ENCODE measurements at places on chromosomes 7 and 10.

DNA sequence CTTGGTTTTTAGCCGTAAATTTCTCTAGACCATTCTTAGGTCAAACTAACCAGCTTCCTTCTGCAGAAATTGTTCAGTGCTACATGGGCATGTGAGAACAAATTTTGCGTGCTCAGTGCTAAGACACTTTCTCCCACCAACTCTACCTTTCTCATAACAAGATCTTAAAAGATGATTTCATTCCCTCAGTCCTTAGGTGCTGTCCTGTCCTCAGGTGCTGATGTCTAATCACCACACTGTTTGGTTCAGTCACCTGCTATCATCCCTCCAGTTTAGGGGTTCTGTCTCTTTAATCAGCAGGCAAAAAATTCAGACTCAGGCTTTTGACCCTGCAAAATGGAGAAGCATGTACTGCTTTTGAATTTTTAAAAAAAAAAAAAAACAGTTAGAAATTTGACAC, 227.5 kb upstream of the YAE1 start:
- DNase-seq, result no peak

DNA sequence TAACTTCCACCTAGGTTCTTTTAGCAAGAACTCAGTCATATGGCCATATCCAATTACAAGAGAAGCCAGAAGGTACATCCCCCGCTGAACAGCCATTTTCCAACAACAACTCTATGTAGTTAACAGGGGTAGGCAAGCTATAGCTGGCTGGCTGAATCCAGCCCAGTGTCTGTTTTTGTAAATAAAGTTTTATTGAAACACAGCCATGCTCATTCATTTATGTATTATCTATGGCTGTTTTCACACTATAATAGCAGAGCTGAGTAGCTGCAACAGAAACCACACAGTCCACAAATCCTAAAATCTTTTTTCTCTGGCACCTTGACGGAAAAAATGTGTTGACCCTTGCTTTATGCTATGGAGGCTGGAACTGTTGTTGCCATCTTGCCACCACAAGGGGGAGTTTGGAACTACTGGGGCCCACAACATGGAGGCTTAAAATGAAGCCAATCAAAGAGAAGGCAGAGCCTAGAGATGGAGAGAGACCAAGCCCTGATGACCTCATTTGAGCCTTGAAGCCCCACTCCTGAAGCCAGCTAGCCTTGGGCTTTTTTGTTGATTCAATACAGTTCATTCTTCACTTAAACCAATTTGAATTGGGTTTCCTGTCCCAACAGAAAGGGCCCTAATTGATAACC, 33.3 kb upstream of the XPNPEP1 start:
- DNase-seq, result no peak

DNA sequence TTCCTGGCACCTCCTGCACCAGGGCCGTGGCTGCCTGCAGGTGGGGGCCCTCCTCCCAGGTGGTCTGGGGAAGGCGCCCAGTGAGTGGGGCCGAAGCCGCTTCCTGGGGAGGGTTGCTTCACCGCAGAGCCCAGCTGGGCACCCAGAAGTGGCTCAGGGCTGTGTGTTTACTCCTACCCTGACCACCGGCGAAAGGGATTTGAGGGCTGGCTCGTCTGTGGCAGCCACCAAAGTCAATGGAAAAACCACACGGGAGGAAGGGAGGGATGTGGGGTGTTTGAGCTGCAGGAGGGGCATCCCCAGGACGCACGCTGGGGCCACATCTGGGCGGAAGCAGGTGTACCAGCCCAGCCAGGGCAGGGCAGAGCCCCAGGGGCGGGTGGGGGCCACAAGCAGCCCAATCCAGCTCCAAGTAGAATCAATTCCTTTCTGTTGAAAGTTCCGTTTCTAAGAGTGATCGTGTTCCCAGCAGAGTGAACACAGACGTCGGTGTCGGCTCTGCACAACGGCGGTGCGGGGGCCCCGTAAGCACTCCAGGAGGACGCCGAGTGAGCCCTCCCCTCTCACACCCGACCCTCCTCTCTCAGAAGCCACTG, 69.9 kb downstream of the FOXL3 start:
- no peak for DNase-seq

- no peak for DNase-seq
Measured at GRCh38 chr10:91677911-91678310, 45.0 kb upstream of the PPP1R3C start.

GRCh38 chr10:127354255-127354654, 157.9 kb upstream of the INSYN2A start:
- no peak for DNase-seq

GRCh38 chr10:127283017-127283416, 86.6 kb upstream of the INSYN2A start:
- DNase-seq, result peak; percentile 46

GRCh38 chr10:115604627-115605026, 511.5 kb downstream of the ATRNL1 start:
- DNase-seq, result no peak

GRCh38 chr10:121138112-121138860, 287.1 kb downstream of the WDR11 start:
- DNase-seq, result no peak

DNA sequence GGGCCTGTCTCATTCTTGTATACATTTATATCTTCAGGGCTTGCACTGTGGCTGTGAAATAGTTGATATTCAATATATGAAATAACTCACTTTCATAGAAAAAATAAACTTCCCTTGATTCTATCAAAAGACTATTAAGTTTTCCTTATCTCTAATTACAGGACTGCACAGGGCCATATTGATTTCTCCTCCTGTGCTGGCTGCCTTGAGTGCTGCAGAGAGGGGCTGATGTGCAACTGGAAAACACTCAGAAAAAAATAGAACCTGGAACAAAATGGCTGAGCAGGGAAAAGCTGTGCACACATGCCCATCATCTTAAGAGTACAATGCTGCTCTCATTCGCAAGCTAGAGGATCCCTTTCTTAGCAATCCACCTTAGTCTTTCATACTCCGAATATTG, 5.9 kb upstream of the HDAC9 start:
- DNase-seq, result no peak

GRCh38 chr10:21962358-21962757, 41.2 kb downstream of the DNAJC1 start:
- no peak for DNase-seq

GRCh38 chr10:125976960-125977605, 80.7 kb downstream of the FANK1 start:
- DNase-seq, result no peak

GRCh38 chr10:34292675-34293074, 522.4 kb downstream of the PARD3 start:
- DNase-seq, result no peak

DNA sequence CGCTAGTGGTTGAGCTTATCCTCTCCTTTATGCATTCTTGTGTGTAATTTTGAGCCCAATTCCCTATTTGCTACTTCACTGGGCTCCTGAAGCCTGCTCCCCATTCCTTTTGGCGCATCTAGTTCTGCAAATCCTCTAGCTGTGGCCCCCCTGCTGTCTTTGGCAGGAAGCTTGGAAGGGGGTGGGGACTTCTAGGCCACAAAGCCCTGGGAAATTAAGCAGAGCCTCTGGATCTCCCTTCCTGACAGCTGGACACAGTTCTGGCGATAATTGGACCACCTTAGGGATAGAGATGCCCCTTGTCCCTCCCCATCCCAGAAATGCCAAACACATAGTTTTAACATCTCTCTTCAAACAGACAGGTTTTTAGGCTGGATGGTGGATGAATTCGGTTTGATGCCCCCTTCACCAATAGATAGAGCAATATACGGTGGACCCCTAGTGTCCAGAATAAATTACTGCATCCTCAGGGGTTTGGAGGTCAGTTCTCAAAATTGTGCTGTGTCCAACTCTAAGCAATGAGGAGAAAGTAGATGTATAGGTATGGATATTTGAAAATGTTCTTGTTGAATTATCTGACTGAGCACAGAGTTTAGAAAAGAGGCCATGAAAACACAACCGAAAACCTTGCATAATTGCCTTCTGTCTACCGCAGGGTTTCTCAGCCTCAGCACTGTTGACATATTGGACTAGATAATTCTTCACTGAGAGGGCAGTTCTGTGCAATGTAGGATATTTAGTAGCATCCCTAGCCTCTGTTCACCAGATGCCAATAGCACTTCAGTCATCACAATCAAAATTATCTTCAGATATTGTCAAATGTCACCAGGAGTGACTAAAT, 75.5 kb downstream of the PAPSS2 start:
- DNase-seq, result peak; percentile 57

- DNase-seq, result no peak
Measured at GRCh38 chr7:150974468-150975391, 3.4 kb downstream of the KCNH2 start.

GRCh38 chr7:36904802-36905201, 180.5 kb upstream of the AOAH start:
- no peak for DNase-seq

GRCh38 chr10:100799881-100800280, 54.5 kb downstream of the PAX2 start:
- no peak for DNase-seq

DNA sequence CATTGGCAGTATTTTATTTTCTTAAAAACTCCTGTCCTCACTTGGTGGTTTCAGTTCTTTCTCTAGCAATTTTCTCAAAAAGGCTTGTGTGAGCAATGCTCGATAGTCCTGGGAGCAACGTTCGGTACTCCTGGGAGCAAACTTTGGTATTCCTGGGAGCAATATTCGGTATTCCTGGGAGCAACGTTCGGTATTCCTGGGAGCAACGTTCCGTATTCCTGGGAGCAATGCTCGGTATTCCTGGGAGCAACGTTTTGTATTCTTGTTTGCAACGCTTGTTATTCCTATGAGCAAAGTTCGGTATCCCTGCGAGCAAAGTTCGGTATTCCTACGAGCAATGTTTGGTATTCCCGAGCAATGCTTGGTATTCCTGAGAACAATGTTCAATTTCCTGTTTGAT, 362.0 kb upstream of the ADARB2 start:
- DNase-seq, result no peak

DNA sequence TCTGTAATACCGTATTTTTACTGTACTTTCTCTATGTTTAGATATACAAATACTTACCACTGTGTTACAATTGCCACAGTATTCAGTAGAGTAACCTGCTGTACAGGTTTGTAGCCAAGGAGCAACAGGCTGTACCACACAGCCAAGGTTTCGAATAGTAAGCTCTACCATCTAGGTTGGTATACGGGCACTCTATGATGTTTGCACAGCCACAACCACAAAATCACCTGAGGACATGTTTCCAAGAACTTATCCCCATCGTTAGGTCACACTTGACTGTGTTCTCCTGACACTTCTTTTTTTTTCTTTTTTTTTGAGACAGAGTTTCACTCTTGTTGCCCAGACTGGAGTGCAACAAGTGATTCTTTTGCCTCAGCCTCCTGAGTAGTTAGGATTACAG, 134.6 kb upstream of the TRIM24 start:
- DNase-seq, result no peak

DNA sequence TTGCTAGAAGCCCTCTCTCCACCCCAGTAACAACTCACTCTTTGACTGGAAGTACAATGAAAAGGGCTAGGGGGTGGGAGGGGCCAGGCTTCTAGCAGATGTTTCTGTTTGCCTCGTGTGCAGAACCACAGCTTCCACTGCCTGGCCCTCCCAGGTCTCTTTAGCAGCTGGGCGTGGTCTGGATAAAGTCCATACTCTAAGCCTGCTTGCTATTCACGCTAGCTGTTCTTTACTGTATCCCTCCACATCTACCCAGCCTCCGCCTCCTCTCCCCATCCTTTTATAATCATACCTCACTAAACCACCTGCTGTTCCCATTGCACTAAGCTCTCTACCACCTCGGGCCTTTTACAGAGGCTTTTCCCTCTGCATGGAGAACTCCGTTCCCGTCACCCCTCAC, 288.8 kb downstream of the CAMK1D start:
- DNase-seq, result peak; percentile 49

DNA sequence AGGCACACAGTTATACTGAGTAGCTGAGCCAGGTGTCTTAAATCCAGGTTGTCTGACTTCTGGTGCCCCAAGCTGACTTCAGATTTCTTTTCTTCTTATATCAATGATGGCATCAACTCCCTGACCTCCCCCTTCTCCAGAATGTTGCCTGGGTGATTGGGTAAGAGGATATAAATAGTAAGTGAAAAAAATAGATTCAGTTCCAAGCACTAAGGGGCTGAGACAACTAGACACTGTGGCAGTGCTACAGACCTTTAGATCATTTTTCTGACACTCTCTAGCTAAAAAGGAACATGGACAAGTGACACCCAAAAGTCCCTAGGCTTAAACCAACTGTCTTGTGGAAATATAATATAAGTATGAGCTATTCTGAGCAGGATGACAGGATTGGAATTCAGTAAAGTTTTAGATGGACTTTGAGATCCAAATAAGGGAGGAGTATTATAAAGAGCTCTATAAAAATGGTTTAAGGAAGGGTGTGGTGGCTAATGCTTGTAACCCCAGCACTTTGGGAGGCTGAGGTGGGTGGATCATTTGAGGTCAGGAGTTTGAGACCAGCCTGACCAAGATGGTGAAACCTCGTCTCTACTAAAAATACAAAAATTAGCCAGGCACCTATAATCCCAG, 589.1 kb upstream of the GALNT17 start:
- DNase-seq, result no peak

DNA sequence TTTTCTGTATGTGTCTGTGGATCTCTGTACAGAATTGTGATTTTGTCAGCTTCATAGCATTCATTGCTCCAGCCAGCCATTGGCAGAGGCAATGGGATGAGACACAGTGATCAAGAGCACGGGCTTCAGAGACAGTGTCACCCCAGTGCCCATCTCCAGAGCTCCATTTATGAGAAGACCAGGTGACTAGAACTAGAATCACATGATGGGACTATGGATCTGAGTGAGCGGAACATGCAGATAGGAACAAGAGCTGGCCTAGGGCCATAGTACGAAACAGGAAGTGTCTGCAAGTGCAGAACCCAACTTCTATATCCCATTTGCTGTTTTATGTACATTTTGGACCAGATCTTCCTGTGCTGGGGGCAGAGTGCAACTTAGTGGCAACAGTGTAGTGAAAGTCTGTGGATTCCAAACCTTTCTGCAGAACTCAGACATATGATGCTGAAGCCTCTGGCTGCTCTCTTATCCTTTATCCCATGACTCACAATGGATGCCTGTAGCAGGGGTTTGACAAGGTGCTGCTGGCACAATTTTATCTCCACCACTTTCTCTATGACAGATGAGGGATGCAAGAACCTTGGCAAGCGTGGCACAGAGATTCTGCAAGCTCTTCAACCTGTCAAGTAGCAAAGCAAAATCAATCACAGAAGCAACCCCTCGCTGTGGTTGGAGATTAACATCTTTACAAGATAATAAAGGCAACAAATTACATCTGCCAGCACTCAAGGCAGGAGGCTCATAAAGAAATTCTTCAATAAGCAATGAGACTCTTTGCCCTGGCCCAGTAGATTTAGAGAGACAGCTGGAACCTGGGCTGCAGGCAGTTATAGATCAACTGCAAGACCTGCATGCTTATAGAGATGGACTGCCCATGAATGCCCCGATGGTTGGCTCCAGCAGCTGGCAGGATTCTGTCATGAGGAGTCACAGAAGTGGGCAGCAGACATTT, 681.3 kb downstream of the TNS3 start:
- DNase-seq, result no peak
